Amniotic stem cell (primary cell): ENCODE measurements at places on chromosomes 6 and 20.

DNA sequence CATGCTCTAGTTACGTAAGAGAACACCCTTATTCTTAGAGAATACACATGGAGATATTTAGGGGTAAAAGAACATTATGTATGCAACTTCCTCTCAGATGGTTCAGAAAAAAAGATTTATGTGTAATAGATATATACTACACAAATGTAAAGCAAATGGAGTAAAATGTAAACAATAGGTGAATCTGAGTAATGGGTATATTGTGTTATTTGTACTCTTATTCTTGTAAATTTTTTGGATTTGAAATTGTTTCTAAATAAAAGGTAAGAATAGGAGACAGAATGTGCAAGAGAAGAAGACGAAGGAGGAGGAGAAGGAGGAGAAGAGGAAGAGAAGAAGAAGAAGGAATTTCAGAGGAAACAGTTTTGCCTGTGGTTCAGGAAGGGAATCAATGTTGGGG lies 22.5 kb upstream of the LCA5 start:
- DNase-seq: no peak

DNA sequence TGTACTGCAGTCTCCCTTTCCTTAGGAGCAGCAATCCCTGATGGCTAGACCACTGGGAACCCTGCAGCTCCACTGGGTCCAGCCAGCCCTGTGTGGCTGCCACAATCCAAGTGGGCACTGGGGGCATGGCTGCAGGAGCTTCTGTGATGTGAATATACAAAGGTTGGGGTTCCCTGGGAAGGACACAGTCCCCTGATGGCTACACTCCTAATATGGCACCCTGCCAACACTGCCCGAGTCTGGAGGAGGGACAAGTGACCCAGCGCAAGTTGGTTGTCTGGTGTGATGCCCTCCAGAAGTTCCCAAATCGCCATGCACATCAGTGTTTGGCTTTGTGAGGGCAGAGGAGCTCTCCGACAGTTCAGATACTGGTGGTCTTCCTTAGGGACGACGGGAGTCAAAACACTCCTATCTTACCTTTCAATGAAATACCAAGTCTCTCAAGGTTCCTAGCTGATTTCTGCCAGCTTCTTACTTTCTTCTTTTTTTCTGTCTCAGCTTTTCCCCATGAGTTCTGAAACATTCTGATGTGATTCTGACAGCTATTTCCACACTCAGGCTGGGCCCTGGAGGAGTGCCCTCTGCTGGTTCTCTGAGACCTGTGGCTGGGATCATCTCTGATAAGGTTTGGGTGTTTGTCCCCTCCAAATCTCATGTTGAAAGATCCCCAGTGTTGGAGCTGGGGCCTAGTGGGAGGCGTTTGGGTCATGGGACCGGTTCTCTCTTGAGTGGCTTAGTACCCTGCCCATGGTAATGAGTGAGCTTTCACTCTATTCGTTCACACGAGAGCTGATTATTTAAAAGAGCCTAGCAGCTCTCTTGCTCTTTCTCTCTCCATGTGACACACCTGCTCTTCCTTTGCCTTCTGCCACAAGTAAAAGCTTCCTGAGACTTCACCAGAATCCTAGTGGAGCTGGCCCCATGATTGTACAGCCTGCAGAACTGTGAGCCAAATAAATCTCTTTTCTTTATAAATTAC lies 15.5 kb upstream of the ZFP57 start:
- DNase-seq: no peak

DNA sequence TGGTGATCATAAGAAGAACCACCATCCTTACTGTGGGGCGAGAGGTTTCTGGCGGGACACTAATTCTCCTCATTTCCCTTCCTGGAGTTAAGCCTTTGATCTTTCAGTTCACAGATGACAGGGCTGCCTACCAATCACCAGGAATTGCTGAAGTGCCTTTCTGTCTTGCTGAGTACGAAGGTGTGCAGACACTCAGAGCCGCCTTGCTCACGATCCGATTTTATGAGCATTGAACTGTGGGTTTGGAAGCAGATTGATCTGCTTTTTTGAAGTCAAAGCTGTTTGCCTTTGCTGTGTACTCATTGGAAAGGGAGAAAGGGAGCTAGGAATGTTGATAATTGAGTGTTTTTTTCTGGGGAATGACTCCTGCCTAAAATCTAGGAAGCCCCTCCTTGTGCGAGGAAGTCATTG lies 129.1 kb upstream of the SALL4 start:
- DNase-seq: no peak

- no peak for DNase-seq
Observed at GRCh38 chr20:62481425-62482145, 5.8 kb upstream of the GATA5 start.

DNA sequence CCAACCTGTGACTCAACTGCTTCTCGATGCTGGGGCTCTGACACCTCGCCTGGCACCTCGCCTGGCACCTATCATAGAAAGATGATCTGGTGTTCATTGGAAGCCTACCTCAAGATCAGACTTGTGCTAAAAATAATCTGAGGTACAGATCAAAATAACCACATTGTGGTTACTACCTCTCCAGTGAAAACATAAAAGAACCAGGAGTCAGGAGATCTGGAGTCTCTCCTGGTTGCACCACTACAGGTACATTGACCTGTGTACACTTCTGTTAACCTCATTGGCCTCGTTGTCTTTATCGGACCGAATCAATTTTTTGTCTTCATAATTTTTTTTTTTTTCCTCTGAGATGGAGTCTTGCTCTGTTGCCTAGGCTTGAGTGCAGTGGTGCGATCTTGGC lies 695.9 kb downstream of the HDGFL1 start:
- DNase-seq: no peak

DNA sequence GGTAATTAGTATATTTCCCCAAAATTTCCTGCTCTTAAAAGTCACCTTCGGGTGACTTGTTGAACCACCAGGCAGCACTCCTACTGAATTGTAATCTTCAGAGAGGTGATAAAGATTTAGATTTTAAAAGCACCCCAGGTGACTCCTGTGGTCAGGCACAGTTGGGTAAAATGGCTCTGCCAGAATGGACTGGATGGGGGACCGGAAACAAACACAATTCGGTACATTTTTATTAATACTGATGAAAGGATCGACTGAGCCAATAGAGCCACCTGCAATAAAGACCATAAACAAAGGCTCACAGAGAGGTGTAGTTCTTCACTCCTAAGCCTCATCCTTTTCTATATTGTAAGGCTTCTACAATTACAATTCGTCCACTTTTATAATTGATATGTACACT lies 19.6 kb upstream of the FAM83C start:
- DNase-seq: no peak
